Motor neuron (in vitro differentiated cells): ENCODE measurements at places on chromosomes 2 and 18. TPM values are rescaled to one million over a fixed set of nuclear protein-coding genes. Genes with fewer than 3 reads are reported as not detected.

DNA sequence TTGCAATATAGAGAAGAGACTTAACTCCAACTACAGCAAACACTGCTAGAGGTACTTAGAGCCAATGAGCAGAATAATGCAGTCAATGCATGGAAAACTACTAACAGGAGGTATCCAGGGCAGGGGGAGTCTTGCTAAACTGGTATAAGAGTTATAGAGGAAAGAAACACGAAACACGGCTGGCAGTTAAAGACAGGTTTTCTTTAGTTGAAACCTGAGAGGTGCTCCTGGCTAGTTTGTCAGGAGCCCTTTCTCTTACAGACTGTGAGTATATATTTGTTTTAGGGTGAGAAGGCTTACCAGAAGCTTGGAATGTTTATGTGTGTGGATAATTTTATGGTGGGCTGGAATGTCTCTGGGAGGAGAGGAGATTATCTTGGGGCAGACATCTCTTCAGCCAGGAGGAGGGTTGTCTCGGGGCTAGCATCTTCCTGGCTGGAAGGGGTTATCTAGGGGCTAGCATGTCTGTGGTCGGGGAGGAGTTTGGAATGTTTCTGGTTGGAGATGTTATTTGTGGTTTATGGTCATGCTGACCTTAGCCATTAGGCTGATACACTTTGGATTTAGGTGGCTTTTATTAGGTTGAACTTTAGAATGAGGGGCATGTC lies 1048.8 kb downstream of the DPP10 start:
- ATAC-seq = no peak

- ATAC-seq = no peak
These were observed 79.0 kb downstream of the HDAC4 start for GRCh38 chr2:239321596-239322415.

DNA sequence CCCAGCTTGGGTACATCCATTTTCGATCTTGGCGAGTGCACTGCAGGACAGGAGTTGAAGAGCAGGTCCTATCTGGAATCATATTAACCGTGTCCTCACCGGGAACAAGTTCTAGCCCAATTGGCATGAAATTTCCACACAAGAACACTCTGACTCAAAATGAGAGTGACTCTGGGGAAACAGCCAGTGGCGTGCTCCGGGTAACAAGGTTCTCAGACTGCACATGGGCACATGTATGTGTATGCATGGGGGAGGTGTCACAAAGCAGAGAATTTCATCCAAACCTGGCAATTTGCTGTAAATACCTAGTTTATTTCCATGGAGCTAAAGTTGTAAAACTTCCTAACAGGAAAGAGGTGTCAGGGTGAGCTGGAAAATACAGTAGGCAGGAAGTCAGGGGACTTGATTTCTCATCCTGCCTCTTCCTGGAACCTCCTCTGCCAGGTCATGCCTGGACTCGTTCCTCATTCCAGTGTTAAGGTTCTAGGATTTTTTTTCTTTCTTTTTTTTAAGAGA lies 1.7 kb downstream of the TUBB6 start:
- no peak for ATAC-seq

GRCh38 chr18:60329131-60329530 lies 43.4 kb downstream of the MC4R start:
- no peak for ATAC-seq

DNA sequence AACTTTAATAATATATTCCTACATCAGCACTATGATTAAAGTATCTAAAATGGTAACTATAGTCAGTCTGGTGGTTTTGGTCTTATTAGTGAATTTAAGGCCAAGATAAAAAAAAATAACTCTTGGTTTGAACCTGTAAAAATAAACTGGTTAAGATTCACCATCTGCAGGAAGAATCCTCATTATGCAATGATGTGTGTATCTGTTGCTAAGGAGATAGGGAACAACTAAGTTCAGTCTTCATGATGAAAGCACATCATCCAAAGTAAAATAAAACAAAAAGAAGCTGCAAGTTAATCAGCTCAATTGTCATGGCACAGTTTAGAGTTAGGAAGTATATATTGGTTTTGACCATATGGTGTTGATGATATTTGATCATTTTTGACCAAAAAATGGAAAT lies 466.0 kb downstream of the NYAP2 start:
- ATAC-seq = no peak

GRCh38 chr2:160928854-160929301 lies 231.3 kb upstream of the TANK start:
- ATAC-seq = no peak

DNA sequence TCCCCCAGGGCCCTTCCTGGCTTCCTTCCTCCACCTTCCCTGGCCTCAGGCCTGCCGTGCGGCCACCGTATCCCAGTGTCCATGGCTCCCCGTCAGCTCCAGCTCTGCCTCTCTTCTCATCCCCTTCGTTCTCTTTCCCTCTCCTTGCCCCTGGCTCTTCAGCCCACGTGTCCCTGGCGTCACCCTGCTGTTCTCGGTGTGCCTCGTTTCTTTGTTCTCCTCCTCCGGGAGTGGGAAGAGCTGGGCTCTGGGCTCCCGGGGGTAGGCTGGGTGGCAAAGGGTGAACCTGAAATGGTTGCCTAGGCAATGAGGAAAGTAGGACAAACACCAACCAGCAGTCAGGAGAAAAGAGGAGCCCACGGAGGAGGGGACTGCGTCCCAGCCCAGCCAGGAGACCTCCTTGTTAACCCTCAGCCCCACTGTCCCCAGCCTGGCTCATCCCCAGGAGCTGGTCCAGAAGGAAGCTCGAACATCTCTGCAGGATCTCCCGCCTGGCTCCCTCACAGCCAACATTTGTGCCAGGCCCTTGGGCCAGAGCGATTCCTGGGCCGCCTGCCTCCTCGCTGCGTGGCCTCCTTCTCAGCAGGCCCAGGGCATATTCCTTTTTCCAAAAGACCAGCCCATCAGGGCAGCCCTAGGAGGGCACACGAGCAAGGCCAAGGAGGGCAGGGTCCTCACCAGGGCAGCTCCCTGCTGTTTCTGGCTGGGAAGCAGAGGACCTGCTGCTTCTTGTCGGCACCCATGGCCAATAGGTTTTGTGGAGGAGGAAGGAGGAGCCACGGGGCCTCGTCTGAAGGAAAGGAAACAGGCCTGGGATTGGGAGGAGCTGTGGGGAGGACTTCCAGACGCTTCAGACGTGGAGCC lies 30.9 kb upstream of the DNMT3A start:
- ATAC-seq = no peak

GRCh38 chr18:76568731-76569130 lies 73.7 kb upstream of the ZNF516 start:
- ATAC-seq = no peak

- peak; percentile 71 for ATAC-seq
These were observed 209.9 kb downstream of the TFCP2L1 start for GRCh38 chr2:121075006-121075551.

DNA sequence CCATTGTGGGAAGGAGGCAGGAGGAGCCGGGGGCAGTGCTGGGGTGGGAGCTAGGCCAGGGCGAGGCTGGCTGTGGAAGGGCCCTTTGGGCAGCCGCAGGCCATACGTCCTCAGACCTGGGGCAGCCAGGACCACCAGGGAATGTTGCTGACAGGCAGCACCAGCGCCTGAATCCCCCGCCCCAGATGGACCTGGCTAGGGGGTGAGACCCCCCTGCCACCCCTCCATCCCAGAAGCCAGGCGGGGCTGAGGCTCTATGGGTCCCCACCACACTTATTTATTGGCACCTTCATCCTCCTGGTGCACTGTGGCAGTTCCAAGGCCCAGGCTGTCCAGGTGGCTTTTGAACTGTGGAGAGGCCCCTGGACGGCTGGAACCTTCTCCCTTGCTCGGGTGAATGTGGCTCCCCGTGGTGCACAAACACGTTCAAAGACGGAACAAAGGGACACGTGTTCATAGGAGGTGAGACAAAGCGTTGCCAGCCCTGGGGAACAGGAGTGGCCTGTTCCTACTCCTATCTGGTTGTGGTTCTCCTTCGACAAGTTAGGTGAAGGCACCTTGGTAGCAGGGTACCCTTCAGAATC lies 35.1 kb downstream of the RAMP1 start:
- no peak for ATAC-seq

DNA sequence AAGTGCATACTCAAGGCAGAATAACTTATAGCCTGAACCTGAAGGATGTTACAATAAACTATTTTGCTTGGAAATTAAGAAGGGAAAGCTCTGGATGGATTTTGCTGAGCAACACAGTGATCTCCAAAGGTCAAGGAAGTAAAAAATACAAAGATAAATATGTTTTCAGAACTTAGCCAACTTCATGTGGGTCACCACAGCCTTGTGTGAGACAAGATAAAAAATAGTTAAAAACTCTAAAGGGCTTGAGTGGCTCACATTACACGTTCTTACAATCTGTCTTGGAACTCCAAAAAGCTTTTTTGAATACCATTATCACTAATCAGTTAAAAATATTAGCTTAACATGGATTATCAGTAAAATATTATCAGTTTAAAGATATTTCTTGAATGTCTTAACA lies 28.9 kb upstream of the MTX2 start:
- no peak for ATAC-seq

The GPAT2 gene
- 0.25 and 0.32 TPM in 2 replicates for total RNA-seq

The SATB2 gene
- 7.9 and 14.9 TPM in 2 replicates for total RNA-seq

The GAD1 gene
- 12.7 and 15.6 TPM in 2 replicates for total RNA-seq

The CCL20 gene
- 0.38 and 0.49 TPM in 2 replicates for total RNA-seq
